Stimulated activated CD4-positive, alpha-beta T cell treated with anti-CD3 and anti-CD28 coated beads, Interleukin-15, amount 100 ng/mL, for 1 hour (primary cell): ENCODE measurements at places on chromosomes 4 and X.

DNA sequence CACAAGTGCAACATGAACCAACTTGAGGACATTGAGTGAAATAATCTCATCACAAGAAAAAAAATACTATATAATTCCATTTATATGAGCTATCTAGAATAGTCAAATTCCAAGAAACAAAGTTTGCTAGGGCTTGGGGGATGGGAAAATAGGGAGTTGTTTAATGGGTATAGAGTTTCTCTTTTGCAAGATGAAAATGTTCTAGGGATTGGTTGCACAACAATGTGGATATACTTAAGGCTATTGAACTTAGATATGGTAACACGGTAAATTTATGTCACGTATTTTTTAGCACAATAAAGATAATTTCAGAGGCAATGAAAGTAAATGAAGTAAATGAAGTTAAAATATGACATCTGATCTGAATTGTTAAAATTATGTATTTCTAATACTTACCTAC is 7.9 kb downstream of the MFSD8 start:
- no peak for DNase-seq

- no peak for DNase-seq
These were observed 96.8 kb downstream of the PDLIM5 start for GRCh38 chr4:94548571-94548970.

DNA sequence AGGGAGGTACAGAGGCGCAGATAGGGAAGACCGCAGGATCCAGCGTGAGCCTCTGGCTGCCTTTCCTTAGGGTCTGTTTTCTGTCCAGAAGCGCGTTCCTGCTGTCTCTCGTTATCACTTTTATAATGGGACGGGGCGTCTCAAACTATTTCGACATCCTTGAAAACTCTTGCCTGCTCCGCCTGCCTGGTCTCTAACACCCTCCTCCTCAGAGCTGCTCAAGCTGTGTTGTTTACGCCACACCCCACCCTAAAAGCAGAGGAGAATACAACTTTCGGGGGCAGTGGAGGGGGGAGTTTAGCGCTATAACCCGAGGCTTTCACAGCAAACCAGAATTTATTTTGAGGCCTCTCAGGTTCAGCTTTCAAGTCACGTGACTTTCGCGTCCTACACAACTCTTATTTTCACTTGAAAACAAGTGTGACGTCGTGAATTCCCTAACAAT is 646 bp upstream of the FAM3A start:
- DNase-seq, result no peak

- DNase-seq, result no peak
These were observed 105.8 kb downstream of the REPS2 start for GRCh38 chrX:17052210-17052609.

- DNase-seq, result no peak
These were observed 263.7 kb downstream of the FSTL5 start for GRCh38 chr4:161900110-161900509.

GRCh38 chrX:19677121-19677520 is 161.8 kb upstream of the MAP3K15 start:
- DNase-seq, result no peak
